ENCODE measurements at places on chromosomes 16 and 17.
A peak's percentile ranks its signal among the peaks of the same experiment; 100 is the strongest.

DNA sequence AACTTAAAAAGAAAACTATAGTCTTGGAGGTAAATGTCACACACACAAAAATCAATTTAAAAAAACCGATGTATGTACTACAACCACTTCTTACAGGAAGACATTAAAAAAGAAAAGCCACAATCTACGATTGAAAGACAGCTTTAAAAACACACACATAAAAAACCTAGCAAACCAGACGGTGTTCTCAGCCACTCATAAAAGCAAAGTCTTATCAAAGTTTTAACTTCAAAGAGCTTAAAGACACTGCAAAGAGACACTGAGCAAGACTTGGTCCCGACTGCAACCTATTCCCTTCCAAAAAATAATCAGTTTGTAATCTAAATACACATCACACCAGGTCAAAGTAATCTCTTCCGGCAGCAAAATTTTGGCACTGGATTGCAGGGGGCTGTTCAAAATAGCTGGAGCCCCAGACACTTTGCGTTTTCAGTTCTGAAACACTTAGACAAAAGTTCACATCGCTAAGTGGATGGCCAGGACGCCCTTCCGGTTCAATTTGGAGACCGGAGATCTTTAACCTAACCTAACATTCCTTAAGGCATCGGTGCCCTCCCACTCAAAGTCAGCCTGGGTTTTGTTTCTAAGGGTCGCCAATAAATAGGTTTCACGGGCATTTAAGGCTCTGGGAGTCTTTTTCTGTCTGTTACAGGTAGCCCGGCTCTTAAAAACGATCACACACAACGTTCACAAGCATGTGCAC is 2.6 kb downstream of the ZCCHC14 start:
- no peaks in the 10 kb centered on the region for H3K27me3 ChIP-seq
- DNase-seq, result no peak
- H3K4me3 ChIP-seq, result peak overlapping the region; percentile 56
- H3K27ac ChIP-seq, result peak overlapping the region; percentile 67

DNA sequence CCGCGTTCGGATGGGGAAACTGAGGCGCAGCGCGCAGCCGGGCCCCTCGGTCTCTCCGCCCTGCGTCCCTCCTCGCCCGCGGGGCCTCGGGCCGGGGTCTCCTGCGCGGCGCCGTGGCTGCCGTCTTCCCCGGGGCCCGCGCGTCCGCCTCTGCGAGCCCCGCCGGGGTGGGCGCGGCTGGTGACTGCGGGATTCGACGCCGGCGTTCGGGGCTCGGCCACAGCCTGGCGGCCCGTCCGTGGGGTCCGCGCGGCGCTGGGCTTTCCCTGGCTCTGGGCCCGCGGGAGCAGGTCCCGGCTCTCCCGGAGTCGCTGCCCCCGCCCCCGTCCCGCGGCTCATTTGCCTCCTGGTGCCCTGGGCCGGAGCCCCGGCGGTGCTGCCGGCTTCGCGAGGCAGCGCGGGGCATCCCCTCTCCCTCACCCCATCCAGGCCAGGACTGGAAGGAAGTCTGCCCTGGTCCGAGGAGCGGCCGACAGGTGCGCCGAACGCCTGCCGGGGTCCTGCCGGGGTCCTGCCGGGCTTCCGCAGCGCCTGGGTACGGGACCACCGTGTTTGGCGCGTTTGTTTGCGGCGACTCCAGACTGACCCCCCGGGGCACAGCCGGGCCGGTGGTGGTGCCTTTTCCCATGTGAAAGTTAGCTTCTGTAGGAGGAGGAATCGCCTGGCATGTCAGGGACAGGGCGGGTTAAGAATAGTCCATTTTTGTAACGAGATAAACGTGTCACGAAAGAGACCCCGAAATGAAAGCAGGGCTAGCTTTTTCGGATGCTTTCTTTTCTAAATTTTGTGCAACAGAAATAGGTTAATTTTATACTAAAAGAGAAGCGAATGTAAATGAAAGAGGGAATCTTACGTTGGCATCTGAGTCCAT is 671 bp downstream of the CHMP6 start:
- H3K4me3 ChIP-seq, result peak overlapping the region; percentile 58
- no peak overlapping the region for H3K27ac ChIP-seq
- peak; percentile 62 for DNase-seq
- H3K27me3 ChIP-seq, result no peaks in the 10 kb centered on the region
- peaks cover 12% of the 10 kb centered on the region for H3K36me3 ChIP-seq

DNA sequence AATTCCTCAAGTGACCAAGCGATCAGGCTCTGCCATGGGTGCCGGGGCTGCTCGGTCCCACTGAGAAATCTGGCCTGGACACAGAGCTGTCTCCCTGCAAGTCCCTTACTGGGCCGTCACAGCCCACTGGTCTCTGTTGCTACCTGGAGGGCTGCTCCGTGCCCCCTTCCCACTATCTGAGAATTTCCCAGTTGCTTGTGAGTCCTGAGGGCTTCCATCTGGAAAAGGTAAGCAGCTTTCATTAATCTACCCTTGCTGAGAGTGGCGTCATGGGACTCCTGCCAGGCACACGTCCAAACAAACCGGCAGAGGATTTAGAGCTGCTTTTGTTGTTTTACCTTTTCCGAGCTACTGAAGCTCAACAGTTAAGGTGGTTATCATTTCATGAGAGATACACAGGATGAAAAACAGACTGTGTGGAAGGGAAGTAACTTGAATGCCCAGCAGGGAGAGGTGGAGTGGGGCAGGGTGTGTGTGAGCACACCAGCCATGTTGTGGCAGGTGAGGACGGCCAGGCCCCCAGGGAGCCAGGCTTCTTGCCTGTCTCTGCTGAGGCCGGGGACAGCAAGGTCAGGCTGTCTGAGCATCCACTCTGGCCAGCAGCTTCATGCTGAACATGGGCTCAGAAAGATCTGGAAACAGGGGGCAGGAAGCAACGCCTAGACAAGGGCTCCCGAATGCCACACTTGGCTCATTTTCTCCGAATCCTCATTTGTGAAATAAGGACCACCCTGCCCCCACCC is 50.6 kb downstream of the GTF3C1 start:
- DNase-seq, result no peak
- no peaks in the 10 kb centered on the region for H3K4me1 ChIP-seq
- no peak overlapping the region for H3K4me3 ChIP-seq

- H3K4me1 ChIP-seq, result no peaks in the 10 kb centered on the region
- no peaks in the 10 kb centered on the region for H3K36me3 ChIP-seq
- no peak overlapping the region for H3K27ac ChIP-seq
- H3K27me3 ChIP-seq, result no peaks in the 10 kb centered on the region
Measured at GRCh38 chr17:15397620-15398019, 56.2 kb upstream of the TEKT3 start.

- no peak overlapping the region for H3K4me3 ChIP-seq
- H3K4me1 ChIP-seq, result no peaks in the 10 kb centered on the region
- no peaks in the 10 kb centered on the region for H3K27me3 ChIP-seq
Measured at GRCh38 chr16:22385196-22385595, 10.8 kb upstream of the CDR2 start.

- no peaks in the 10 kb centered on the region for H3K36me3 ChIP-seq
- H3K27ac ChIP-seq, result no peak overlapping the region
- no peaks in the 10 kb centered on the region for H3K4me1 ChIP-seq
- H3K4me3 ChIP-seq, result no peak overlapping the region
- DNase-seq, result no peak
Measured at GRCh38 chr17:50256826-50257618, 17.2 kb upstream of the TMEM92 start.

DNA sequence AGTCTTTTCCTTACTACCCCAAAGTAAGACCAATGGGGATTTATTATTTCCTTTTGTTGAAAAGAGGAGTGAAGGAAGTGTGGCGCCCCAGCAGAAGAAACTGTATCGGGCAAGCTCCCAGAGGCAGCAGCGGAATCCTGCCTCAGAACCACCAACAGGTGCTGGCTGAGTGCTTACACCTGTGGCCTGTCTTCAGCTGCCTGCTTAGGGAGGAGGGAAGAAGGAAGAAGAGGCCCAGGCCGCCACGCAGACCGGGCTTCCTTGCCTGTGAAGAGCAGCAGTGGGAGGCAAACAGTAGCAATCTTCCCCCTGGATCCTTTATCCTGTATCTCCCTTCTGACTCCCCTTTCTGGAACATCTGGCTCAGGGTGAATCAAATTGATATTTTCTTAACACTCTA is 134.7 kb downstream of the AATF start:
- peaks cover 2% of the 10 kb centered on the region for H3K4me1 ChIP-seq
- H3K27ac ChIP-seq, result no peak overlapping the region
- DNase-seq, result no peak
- H3K4me3 ChIP-seq, result no peak overlapping the region
- H3K27me3 ChIP-seq, result no peaks in the 10 kb centered on the region

GRCh38 chr17:5587438-5588032 is 3.2 kb upstream of the NLRP1 start:
- no peak overlapping the region for H3K27ac ChIP-seq
- H3K4me1 ChIP-seq, result no peaks in the 10 kb centered on the region
- H3K27me3 ChIP-seq, result no peaks in the 10 kb centered on the region

- no peaks in the 10 kb centered on the region for H3K27me3 ChIP-seq
- peaks cover 1% of the 10 kb centered on the region for H3K36me3 ChIP-seq
- DNase-seq, result no peak
- H3K27ac ChIP-seq, result no peak overlapping the region
- H3K4me3 ChIP-seq, result no peak overlapping the region
- H3K4me1 ChIP-seq, result no peaks in the 10 kb centered on the region
Measured at GRCh38 chr16:80627108-80627507, 86.3 kb downstream of the DYNLRB2 start.

DNA sequence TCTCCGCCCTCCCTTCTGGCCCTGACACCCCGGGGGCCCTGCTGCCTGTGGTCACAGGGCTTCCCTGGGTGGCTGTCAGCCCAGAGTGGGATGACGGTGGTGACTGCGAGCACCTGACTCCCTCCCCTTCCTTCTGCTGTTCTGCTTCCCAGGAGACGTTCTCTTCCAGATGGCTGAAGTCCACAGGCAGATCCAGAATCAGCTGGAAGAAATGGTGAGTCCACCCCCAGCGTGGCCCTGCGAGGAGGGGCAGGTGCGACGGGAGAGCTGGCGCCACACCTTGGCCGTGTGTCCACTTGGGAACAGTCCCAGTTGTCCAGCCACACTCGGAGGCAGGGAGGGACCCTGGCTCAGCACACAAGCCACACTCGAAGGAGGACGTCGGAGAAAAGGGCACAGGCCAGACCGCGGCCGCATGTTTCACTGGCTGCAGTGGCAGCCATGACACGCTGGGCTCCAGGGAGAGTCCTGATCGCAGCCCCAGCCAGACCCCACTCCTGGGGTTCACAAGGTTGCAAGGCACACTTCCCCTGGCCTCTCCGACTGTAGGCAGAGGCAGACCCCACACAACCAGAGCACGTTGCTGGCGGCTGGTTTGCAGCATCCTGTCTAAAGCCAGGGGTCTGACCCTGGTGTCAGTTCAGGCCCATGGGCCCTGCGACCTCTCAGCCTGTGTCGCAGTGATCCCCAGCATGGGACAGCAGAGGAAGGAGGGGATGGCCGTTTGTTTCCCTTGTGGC is 49.9 kb downstream of the BAIAP2 start:
- no peak overlapping the region for H3K4me3 ChIP-seq
- DNase-seq, result no peak
- H3K27ac ChIP-seq, result no peak overlapping the region
- peaks cover 24% of the 10 kb centered on the region for H3K4me1 ChIP-seq

GRCh38 chr16:10828851-10829366 is 10.3 kb upstream of the TVP23A start:
- H3K36me3 ChIP-seq, result no peaks in the 10 kb centered on the region
- peak overlapping the region; percentile 36 for H3K4me3 ChIP-seq
- peak; percentile 97 for DNase-seq
- no peaks in the 10 kb centered on the region for H3K4me1 ChIP-seq
